ENCODE measurements at places on chromosomes 16 and 17.
A peak's percentile ranks its signal among the peaks of the same experiment; 100 is the strongest.

- DNase-seq, result no peak
Observed at GRCh38 chr16:1914084-1914608, 4.1 kb downstream of the HS3ST6 start.

- DNase-seq, result no peak
Observed at GRCh38 chr17:2897605-2898004, 101.4 kb downstream of the RAP1GAP2 start.

- DNase-seq, result no peak
Observed at GRCh38 chr17:68868708-68869107, 86.5 kb downstream of the ABCA8 start.

DNA sequence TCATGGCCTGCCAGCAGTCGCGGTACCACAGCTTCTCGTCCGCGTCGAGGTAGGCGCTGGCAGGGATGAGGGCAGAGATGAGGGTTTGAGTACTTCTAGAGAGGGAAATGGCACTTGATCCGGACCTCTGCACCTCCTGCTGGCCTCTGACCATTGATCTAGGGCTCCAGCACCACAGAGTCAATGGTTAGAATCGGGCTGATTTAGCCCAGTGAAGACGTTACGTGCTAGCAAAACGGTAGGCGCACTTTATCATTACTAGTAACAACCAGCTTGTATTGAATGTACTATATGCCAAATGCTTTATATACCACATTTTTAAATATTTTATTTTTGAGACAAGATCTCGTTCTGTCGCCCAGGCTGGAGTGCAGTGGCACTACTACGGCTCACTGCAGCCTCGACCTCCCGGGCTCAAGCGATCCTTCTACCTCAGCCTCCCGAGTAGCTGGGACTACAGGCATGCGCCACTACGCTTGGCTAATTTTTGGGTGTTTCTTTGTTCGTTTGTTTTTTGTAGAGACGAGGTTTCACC is 526 bp downstream of the TSNAXIP1 start:
- no peak for DNase-seq

GRCh38 chr17:72381597-72382397 is 261.0 kb downstream of the SOX9 start:
- DNase-seq, result no peak

GRCh38 chr16:66014221-66014620 is 352.3 kb upstream of the CDH5 start:
- DNase-seq, result no peak

- no peak for DNase-seq
Observed at GRCh38 chr17:17190188-17190587, 15.9 kb downstream of the PLD6 start.

- no peak for DNase-seq
Observed at GRCh38 chr17:1907909-1908698, 78.3 kb downstream of the RPA1 start.

- DNase-seq, result no peak
Observed at GRCh38 chr17:10156948-10157607, 41.3 kb downstream of the GAS7 start.

GRCh38 chr16:27027971-27028370 is 38.8 kb upstream of the C16orf82 start:
- DNase-seq, result no peak

DNA sequence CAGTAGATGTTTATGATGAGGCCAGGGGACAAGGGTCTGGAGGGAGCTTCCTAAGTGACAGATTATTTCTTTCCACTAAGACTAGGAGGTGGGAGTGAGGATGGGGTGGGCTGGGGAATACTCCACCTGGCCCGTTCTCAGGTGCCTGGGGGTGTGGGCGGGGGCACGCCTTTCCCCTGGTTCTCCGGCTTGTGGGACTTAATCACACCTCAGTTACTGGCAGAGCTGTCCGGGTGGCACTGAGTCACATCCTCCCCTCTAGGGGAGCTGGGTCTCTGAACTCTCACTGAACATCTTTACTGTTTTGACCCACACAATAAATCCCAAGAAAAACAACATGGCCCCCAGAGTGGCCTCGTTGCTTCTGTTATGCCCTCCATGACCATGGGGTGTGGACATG is 332.8 kb downstream of the MAF start:
- DNase-seq, result peak; percentile 70

DNA sequence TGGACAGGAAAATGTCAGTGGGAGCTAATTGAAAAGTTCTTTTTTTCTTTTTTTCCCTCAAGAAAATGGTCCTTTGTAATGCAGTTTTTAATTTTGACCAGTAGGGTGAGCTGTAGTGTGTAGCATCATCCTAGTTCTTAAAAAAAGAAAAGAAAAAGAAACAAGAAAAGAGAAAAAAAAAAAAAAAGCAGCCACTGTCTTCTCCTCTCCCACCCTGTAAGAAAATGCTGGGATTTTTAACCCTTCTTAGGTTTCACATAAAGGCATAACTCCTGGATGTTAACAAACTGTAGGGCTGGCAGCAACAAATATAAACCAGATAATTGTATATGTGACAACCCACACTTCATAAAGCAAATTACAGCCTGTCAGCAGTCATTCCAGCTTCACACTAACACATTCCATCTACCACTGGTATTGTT is 78.1 kb downstream of the SKAP1 start:
- no peak for DNase-seq

DNA sequence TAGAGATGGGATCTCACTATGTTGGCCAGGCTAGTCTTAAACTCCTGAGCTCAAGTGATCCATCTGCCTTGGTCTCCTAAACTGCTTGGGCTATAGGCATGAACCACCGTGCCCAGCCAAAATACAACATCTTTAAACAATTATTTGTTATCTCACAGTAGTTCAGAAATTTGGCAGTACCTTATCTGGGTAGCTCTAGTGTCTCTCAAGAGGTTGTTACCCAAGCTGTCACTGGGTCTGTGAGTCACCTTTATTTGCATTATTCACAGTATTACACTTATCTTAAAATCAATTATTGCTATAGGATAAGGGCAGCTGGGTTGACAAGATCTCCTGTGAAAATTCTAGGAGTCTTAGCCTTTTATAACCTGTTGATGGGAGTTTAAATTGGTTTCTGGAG is 64.0 kb upstream of the GAS7 start:
- DNase-seq, result no peak

DNA sequence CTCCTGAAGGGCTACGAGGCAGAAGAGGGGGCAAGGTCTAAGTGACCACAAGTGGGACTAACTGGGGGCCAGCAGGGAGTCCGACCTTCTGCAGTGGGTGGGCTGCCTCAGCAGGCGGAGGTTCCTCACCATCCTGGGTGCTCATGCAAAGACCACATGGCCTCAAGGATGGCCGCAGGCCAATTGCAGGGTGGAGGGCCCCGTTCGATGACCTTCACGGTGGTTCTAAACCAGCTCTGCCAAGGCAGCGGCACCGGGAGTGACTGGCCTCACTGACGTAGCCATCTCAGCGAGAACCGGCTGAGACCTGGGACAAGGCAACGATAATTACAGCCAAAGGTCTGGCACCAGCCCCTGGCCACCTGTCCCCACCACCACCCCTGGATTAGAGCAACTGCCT is 5.7 kb downstream of the SMIM5 start:
- no peak for DNase-seq

DNA sequence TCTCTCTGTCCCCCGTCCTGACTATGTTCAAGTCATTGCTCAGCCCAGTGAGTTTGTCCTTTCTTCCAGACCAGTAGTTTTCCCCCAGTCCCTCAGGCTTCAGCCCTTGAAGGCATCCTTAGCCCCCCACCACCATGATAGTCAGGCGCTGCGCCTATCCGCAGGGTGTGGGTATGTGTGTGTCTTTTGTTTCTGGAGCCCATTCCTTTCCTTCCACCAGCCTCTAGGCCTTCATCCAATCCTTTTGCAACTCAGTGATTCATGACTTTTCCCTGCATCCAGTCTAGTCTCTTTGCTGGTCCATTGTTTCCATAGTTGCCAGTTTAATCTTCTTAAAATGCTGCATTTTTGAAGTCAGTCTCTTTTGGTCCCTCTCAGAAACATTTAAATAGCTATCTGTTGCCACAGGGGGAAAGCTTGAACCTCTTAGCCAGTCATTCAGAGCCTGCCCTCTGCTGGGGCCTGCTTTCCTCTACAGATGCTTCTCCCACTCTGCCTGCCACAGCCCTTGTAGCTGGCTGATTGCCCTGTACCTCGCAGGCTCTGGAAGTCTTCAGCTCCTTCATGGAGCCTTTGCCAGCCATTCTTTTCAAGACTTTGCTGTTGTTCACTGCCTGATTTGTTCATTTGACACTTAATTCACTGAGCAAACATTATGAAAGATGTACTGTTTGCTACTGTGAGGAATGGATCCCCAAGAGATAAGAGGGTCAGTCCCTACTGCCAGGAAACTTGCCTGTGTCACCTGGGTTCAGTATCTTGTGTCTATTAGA is 55.9 kb upstream of the ADCY7 start:
- peak; percentile 33 for DNase-seq

DNA sequence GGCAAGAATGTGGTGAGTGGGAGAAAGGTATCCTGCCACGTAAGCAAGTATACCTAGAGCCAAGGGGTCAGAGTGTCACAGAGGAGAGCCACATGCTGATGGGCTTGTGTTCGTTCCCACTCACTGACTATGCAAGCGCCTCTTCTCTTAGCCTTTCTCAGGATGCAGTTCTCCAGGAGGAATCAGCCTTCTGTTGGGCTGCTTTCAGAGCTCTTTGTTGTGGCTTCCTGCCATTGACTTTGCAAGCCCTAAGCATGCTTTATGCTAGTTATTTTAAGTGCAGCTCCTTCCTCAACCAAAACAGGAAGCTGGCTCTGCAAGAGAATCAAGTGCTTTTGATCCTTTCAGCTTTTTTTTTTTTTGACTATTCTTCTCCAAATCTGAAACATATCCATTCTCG is 66.6 kb downstream of the SIAH1 start:
- no peak for DNase-seq

DNA sequence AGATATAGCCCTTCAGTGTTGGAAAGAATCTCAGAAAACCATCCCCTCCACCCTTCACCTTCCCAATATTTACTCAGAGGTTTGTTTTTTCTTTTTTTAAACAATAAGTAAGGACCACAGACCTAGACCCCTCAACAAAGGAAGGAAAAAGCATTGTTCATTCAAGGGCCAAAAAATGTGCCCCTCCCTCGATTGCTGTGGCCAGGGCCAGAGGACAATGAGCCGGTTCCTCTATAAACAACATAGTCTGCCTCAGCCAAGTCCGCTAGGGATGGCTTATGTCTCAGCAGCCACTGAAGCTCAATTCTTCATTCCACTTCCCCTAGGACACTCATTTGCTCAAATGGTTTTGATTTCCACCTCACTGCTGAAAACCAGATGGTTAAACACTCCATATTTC is 24.0 kb downstream of the TRIM16 start:
- no peak for DNase-seq

GRCh38 chr17:57889252-57889651 is 39.4 kb upstream of the MRPS23 start:
- no peak for DNase-seq

DNA sequence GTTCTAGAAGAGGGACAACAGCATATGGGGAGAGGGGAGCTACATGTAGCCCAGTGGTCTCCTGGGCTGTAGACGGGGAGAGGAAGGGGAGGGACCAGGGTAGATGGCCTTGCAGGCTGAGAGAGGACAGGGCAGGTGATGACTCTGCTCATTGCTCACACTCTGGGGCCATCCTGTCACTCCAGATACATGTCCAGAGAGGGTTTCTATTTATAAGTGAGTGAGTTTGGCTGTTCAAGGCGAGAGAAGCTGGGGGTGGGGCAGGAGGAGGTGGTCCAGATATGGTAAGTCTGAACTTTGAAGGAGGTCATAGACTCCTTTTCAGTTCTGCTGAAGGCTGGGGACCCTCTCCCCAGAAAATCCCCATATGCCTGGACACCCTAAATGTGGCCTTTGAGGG is 22.2 kb downstream of the CACNA1G start:
- no peak for DNase-seq

- no peak for DNase-seq
Observed at GRCh38 chr16:72876221-72876620, 171.7 kb downstream of the ZFHX3 start.

- DNase-seq, result no peak
Observed at GRCh38 chr16:63289834-63290460, 1253.7 kb upstream of the CDH8 start.

- DNase-seq, result no peak
Observed at GRCh38 chr16:67296420-67296819, 17.1 kb downstream of the PLEKHG4 start.

GRCh38 chr17:34589120-34589965 is 10.0 kb downstream of the TMEM132E start:
- DNase-seq, result no peak

DNA sequence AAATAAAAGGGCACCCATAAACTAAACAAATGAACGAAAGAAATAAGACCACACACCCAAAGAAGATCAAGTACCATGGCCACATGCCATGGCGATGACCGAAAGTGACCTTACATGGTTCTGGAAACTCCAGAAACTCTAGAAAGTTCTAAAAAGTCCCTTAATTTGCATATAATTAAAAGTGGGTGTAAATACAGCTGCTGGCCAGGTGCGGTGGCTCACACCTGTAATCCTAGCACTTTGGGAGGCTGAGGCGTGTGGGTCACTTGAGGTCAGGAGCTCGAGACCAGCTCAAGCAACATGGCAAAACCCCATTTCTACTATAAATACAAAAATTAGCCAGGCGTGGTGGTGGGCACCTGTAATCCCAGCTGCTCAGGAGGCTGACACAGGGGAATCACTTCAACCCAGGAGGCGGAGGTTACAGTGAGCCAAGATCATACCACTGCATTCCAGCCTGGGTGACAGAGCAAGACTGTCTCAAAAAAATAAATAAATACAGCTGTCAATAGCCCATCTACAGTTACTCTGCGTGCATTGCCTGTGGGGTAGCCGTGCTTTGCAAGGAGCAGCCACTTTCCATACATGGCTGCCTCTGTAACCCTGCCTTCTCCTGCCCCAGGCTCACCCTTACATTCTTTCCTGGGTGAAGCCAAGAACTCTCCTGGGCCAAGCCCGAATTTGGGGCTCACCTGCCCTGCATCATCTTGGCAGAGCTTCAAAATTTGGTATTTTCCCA is 7.2 kb upstream of the ZNF778 start:
- DNase-seq, result no peak

All from stimulated activated CD4-positive, alpha-beta T cell treated with anti-CD3 and anti-CD28 coated beads, TNF-alpha, amount 100 ng/mL, for 48 hours (primary cell).